ENCODE measurements at places on chromosomes 2 and 18. TPM values are rescaled to one million over a fixed set of nuclear protein-coding genes. Genes with fewer than 3 reads are reported as not detected.

The FLACC1 gene
- polyA plus RNA-seq, result 1.1 TPM

The GPR148 gene
- polyA plus RNA-seq, result not detected

The CXCR4 gene
- polyA plus RNA-seq, result 6.1 TPM

The ACOXL gene
- polyA plus RNA-seq, result not detected

All from Purkinje cell (primary cell).